ENCODE measurements at places on chromosomes 3 and 15. TPM values are rescaled to one million over a fixed set of nuclear protein-coding genes. Genes with fewer than 3 reads are reported as not detected.

DNA sequence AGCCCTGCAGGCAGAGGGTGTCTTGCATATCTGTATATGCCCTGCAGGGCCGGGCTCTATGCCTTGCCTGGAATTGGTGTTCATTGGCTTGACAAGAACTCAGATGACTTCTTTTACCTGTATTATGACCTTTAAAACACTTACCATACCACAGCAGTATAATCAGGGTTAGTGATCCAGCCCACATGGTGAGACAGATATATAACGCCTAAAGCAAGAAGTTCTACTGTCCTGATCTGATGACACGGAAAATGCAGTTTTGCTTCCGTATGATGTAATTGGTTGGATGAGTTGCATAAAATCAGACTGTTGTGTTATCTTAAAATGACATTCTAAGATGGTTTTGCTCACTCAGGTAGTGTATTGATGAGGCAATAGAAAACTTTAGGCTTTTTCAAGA, 9.4 kb downstream of the CCDC174 start:
- DNase-seq, result no peak

Gene AGBL1
- not detected for total RNA-seq

- DNase-seq, result no peak
Measured at GRCh38 chr3:193746832-193747231, 153.8 kb downstream of the OPA1 start.

- peak; percentile 82 for DNase-seq
Measured at GRCh38 chr15:70488002-70488605, 275.3 kb downstream of the UACA start.

GRCh38 chr15:57327985-57328471, 48.3 kb upstream of the CGNL1 start:
- no peak for DNase-seq

DNA sequence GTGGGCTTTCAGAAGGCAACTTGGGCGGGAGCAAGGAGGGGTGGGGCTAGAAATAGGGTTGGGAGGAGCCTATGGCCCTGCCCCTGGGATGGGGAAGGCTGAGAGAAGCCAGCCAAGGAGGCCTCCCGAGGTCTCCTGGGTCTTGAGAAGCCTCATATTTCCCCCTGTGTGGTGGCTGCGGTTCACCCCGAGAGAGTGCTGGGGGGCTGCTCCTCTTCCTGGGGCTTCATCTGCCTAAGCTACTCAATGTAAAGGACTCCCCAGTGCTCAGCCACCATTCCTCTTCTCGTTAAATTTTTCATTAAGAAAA, 174.3 kb downstream of the SMAD6 start:
- DNase-seq, result peak; percentile 9

- DNase-seq, result no peak
Measured at GRCh38 chr3:76122007-76122406, 336.7 kb upstream of the ZNF717 start.

Gene BNC1
- not detected for total RNA-seq

- DNase-seq, result no peak
Measured at GRCh38 chr3:62956411-62956810, 81.2 kb upstream of the CADPS start.

Gene DUOXA1
- total RNA-seq, result not detected

GRCh38 chr3:152243301-152243711, 25.4 kb upstream of the MBNL1 start:
- DNase-seq, result no peak

Gene IRAK2
- 1.3 TPM for total RNA-seq

DNA sequence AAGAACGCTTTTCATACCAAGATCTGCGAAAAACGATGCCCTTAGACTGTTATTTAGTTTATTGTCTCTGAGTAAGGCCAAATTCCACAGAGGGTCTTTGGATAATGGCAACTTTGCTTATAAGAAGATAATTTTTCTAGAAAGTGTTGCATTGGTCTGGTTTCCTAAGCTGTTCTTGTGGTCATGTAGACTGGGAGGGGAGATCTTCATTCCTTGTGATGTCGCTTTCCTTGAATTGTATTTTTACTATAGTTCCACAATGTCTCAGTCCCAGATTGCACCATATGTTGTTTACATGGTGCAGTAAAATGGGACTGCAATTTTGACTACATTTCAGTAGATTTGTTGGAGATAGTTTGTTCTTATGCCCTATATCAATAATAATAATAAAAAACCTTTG, 28.8 kb upstream of the ST3GAL6 start:
- no peak for DNase-seq

- no peak for DNase-seq
Measured at GRCh38 chr3:138078901-138079344, 36.5 kb downstream of the DZIP1L start.

GRCh38 chr15:56082263-56082761, 88.9 kb upstream of the NEDD4 start:
- no peak for DNase-seq

DNA sequence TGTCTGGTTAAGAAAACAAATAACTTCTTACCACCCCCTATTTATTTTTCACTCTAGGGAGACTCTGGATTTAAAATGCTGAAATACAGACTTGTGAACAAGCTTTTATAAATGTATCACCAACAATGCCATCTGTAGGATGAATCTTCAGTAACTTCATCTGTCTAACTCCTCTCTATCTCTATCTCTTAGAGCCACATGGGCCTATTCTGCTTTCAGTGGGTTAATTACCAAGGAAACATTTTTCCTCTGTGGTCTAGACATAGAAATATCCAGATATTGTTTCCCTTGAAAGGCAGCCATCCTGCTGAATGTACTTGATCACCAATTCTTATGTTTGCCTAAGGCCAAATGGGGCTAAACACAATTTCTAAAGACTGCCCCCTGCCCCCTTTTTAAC, 167.6 kb upstream of the COL8A1 start:
- no peak for DNase-seq

- peak; percentile 70 for DNase-seq
Measured at GRCh38 chr3:10753964-10754363, 62.1 kb upstream of the SLC6A11 start.

Gene COPG1
- total RNA-seq, result 135 TPM

GRCh38 chr3:123876858-123877257, 7.3 kb downstream of the MYLK start:
- DNase-seq, result no peak
